ENCODE measurements at places on chromosomes 6 and 20. TPM values are rescaled to one million over a fixed set of nuclear protein-coding genes. Genes with fewer than 3 reads are reported as not detected.

Gene TREM1
- not detected for total RNA-seq

Gene MATN4
- not detected for total RNA-seq

Gene TAGAP
- 0.02 TPM for total RNA-seq

Gene ENPP4
- 3.1 TPM for total RNA-seq

Gene SAPCD1
- 1.7 TPM for total RNA-seq

Gene RAB32
- 91.6 TPM for total RNA-seq

Gene TOP1
- total RNA-seq, result 20.1 TPM

All from M059J (cell line).